ENCODE measurements at places on chromosomes 5 and 9. TPM values are rescaled to one million over a fixed set of nuclear protein-coding genes. Genes with fewer than 3 reads are reported as not detected.

The STX17 gene
- 18.1 TPM for total RNA-seq

The POU5F2 gene
- 6.5 TPM for total RNA-seq

The NUDT12 gene
- total RNA-seq = 3.5 TPM

The OR1Q1 gene
- not detected for total RNA-seq

The ADAMTSL2 gene
- 1.1 TPM for total RNA-seq

The GABRG2 gene
- total RNA-seq = not detected

DNA sequence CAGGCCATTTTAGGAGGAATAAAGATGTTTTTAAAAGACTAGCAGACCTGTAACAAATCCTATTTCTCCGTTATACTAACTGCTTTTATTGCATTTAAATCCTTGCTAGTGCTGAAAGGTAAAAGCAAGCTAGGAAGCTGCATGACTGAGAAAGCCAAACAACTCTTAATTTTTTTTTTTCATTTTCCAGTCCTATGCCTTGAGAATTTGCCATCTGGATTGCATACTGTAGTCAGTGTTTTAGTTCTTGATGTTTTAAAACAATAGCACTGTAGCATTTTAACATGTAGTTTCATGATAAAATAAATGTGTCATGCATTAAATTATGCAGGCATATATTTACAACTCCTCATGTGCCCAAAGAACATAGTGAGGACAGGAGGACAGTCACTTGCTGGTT is 108.4 kb upstream of the FGF10 start:
- DNase-seq = no peak

GRCh38 chr5:32443145-32443540 is 1.4 kb downstream of the ZFR start:
- DNase-seq = no peak

GRCh38 chr9:91116211-91116610 is 245.5 kb downstream of the AUH start:
- DNase-seq = no peak
